ENCODE measurements at places on chromosomes 3 and 15.
A peak's percentile ranks its signal among the peaks of the same experiment; 100 is the strongest.

GRCh38 chr3:148657470-148657869 is 40.2 kb upstream of the AGTR1 start:
- no peak for DNase-seq

DNA sequence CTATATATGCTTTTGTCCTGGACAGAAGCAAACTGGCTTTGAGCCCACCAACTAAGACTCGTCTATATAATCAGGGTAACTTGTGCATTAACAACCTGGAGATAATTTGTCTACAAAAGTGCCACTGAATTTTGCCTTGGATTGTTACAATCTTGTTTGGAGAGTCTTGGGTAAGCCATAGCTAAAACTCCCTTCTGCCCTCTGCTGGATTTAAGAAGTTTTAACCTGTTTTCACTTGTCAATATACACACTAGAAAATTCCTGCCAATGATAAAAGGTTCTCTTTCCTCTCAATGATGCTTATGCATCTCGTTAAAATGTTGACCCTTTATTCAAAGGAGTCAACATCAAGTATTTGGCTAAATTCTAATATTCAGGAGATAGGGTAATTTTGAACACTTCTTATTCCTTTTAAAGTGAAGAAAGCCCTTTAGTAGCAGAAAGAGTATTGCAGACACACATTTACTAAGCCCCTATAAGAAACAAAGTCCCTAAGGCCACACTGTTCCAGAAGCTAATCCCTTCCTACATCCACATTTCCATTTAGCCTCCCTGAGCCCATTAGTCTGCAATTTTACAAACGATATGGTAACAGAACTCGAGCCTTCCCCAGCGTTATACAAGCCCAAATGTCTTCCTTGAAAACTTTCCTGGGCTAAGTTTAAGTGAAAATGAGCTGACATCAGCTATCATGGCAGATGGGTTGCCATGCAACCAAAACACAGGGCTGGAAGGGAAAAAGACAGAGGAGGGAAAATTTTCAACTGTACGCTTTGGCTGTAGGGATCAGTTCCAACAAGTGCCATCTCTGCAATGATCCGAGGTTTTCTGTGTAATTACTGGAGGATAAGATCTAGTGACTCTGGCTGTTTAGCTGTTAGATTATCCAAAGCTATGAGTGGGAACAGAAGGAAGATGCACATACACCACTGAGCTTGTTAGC is 75.9 kb upstream of the FGF12 start:
- DNase-seq = peak; percentile 29

GRCh38 chr3:156303001-156303707 is 182.8 kb downstream of the KCNAB1 start:
- DNase-seq = peak; percentile 89

DNA sequence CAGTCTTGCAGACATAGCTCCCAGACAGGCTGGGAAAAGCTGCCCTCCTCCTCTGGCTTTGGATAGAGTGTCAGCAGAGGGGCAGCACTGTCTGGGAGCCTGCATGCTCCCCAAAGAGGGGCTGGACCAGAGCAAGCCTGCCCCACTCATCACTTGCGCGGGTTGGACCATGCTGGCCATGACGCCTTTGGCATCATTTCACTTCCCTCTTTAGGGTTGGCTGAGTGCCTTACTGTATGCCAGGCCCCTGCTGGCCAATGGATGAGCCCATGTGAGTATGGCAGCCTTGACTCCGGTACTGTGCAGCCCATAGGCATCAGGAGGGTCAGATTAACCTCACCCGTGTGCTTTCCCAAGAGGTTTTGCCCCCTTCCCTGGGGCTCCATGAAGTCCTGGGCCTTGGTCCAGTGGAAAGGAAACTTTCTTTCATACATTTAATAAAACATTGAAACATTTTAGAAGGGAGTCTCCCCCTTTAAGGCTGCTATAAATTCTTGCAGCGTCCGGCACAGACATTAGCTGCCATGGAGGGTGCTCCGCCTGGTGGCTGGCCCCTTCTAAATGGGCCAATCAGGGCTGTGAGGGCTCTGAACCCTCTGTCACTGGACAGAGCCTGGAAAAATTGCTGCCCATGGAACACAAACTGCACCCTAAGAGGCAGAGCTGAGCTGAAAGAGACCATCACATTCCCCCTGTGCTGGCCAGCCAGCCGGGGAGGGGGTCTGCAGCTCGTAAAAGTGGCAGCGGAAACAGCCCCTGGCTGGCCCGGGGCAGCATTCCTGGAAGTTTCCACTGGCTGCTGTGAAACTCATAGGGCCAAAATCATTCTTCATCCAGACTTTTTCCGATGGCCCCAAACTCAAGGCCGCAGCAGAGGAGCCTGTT is 20.8 kb upstream of the DUSP7 start:
- peak; percentile 63 for DNase-seq

DNA sequence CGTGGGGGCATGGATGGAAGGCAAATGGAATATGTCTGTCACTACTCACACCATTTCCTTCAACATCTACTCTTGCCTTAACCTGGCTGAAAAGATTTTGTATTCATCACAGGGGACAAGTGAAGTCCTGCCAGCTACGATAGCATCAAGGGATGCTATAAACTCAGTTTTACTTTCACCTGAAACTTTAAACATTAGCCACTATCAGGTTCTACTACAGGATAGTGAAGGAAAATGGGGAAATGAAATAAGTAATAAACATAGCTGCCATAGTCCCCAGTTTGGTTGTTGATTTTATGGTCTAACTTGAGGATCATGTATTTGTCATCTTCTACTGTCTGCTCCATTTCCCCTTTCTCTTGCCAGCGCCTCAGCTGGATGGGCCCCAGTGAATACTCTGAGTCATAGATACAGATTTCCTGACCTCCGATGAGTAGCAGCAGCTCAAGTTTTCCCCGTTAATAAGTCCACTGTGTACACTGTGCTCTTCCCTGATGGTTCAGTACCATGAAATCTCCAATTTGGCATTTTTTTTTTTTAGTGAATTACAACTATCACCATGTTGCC is 338.2 kb upstream of the SLCO3A1 start:
- peak; percentile 68 for DNase-seq

GRCh38 chr3:194337965-194338753 is 13.0 kb downstream of the CPN2 start:
- peak; percentile 51 for DNase-seq

- no peak for DNase-seq
These were observed 227.9 kb upstream of the NR2F2 start for GRCh38 chr15:96102631-96103030.

GRCh38 chr3:126245811-126246727 is 65.7 kb upstream of the ALDH1L1 start:
- DNase-seq = peak; percentile 76

- no peak for DNase-seq
These were observed 831.7 kb downstream of the CADM2 start for GRCh38 chr3:85790445-85791030.

- DNase-seq = peak; percentile 81
These were observed 209.4 kb downstream of the CADPS start for GRCh38 chr3:62665627-62666437.

DNA sequence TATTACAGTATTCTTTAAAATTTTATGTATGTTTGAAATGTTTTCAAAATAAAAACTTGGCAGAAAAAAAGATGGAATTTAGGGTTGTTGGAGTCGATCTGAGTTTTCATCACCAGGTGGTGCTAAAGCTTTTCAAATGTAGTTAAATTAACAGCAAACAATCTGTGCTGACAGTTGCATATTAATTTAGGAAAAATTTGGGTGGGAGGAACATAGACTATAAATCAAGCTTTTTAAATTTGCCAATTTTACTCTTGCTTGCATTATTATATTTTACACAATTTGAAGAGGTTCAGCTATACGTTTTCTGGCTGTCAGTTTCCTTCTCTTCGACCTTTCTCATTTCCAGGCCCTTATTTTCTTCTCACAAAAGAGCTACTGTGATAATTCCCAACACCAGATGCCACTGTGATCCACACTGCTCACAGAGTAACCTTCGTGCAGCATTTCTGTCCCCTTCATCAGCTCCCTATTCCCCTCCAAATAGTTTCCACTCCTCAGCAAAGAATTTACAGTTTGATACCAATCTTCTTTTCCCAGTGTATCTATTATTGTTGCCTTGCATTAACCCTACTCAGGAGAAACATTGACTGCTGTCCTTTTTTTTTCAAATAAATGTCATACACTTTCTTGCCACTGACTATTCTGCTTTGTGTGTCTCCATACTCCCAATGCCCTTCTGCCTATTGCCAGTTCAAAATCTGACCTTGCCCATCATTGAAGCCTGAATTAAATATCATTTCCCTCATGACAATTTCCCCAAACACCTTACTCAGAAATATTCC is 53.4 kb upstream of the EIF5A2 start:
- DNase-seq = peak; percentile 43

- peak; percentile 86 for DNase-seq
These were observed 1028.2 kb downstream of the MCTP2 start for GRCh38 chr15:95259513-95259912.

- no peak for DNase-seq
These were observed 19.9 kb downstream of the COL8A1 start for GRCh38 chr3:99658274-99658673.

DNA sequence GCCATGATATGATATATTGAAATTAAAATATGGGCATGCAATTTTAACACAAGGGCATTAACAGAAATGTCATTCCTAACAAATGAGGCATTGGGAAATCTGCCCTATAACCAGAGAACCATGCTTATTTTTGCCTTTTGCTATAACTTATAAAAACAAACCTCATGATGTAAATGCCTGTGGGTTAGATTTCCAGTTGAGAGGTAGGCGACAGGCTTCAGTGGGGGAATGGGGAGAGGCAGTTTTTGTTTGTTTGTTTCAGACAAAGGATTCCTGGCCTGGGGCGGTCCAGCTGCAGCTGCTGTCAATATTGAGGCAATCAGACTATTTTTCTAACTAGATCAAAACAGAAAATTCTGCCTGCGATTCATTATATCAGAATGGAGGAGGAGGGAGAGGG is 490.4 kb upstream of the CFAP20DC start:
- DNase-seq = no peak

GRCh38 chr15:94387849-94388441 is 156.6 kb downstream of the MCTP2 start:
- no peak for DNase-seq

GRCh38 chr15:52440414-52440813 is 88.3 kb downstream of the MYO5A start:
- DNase-seq = no peak

- DNase-seq = no peak
These were observed 5.4 kb upstream of the LRRC15 start for GRCh38 chr3:194374935-194375334.

GRCh38 chr15:50241684-50242450 is 23.7 kb downstream of the HDC start:
- DNase-seq = no peak

GRCh38 chr3:12307136-12307535 is 18.3 kb downstream of the PPARG start:
- no peak for DNase-seq

DNA sequence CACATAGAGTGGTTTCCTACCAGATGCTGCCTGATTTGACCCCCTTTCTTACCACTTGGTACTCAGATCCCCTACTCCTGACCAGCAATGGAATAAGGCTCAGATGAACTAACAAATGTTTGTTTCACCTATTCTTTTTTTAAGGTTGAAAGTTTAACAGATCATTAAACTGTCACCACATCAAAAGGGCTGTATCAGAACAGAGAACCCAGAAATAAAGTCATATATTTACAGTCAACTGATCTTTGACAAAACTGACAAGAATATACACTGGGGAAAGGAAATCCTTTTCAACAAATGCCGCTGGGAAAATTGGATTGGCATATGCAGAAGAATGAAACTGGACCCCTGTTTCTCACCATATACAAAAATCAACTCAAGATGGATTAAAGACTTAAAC is 56.0 kb downstream of the GPR176 start:
- DNase-seq = no peak

DNA sequence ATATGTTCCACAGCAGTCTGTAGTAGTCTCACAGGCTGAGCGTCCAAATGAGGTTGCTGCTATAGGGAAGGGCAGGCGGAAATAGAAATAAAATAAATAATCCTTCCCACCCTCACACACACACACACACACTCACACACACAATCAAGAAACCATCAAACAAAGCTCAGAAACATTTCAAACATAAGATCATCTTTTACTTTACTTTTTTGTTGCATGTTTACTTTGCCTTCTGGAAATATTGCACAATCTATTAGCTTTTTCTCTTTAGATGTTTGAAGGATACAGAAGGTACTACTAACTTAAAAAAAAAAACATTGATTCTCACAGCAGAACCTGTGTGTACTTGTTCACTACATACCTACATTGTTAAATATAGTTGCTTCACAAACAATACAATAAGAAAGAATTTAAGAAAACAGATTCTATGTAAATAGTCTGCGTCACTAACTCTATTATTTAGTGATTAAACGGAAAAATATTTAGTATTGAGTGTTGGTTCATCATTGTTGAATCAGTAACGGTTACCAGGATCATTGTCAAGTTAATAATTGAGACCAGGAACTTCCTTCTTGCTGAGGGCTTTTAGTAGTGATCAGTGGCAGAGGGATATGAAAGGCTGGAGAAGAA is 20.5 kb downstream of the ALCAM start:
- no peak for DNase-seq

DNA sequence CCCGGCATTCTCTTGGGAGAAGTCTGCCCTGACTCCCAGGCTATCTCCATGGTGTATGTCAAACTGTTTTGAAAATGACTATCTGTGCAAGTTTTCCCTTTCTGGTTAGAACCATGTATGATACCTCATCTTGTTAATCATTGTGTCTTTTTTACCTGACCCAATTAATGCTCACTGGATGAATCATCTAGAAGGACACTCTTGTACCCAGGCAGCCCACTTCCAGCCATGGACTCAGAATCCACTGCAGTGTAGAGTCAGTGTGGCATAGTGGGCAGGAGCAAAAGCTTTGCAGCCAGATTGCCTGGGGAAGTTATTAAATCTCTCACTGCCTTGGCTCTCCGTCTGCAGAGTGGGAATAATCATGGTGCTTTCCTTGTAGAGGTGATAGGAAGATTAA is 1.2 kb downstream of the FAM3D start:
- no peak for DNase-seq

- no peak for DNase-seq
These were observed 163.3 kb downstream of the PLCH1 start for GRCh38 chr3:155581579-155581978.

GRCh38 chr15:71971905-71972304 is 146.0 kb downstream of the MYO9A start:
- peak; percentile 22 for DNase-seq

DNA sequence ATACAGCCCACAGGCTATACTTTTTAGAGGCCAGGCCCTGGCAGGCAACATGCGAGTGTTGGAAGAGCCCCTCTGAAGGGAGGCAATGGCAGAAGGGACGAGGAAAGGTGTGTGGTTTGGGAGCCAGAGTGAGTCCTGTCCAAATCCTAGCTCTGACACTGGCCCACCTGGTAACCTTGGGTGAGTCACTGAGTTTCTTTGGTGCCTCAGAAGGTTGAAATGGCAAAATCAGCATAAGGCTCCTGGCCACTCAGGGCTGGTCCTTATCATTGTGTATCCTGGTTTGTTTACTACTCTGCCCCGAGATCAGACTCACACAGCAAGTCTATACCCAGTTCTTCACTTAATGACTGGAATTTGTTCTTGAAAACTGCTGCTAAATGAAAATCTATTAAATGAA is 71.4 kb upstream of the TLE3 start:
- DNase-seq = no peak

All from umbilical cord (tissue), 2 donors.